ENCODE measurements at places on chromosomes 2 and 18.
A peak's percentile ranks its signal among the peaks of the same experiment; 100 is the strongest.

GRCh38 chr18:49814147-49814499, 790 bp upstream of the ACAA2 start:
- H3K4me1 ChIP-seq = peaks cover 3% of the 10 kb centered on the region
- H3K36me3 ChIP-seq = no peaks in the 10 kb centered on the region
- DNase-seq = no peak
- peak overlapping the region; percentile 94 for H3K27ac ChIP-seq

- no peaks in the 10 kb centered on the region for H3K27me3 ChIP-seq
- H3K4me1 ChIP-seq = no peaks in the 10 kb centered on the region
- DNase-seq = no peak
Measured at GRCh38 chr2:16117791-16118610, 177.7 kb downstream of the MYCN start.

GRCh38 chr2:123747326-123747725, 277.8 kb upstream of the CNTNAP5 start:
- no peaks in the 10 kb centered on the region for H3K36me3 ChIP-seq
- H3K4me1 ChIP-seq = no peaks in the 10 kb centered on the region
- no peaks in the 10 kb centered on the region for H3K27me3 ChIP-seq
- no peak overlapping the region for H3K27ac ChIP-seq

GRCh38 chr2:223494942-223495341, 107.2 kb downstream of the SCG2 start:
- H3K4me3 ChIP-seq = no peak overlapping the region
- no peak overlapping the region for H3K27ac ChIP-seq
- no peak for DNase-seq
- no peaks in the 10 kb centered on the region for H3K36me3 ChIP-seq
